CD4-positive, alpha-beta T cell treated with Interleukin-15 for 4 hours (primary cell): ENCODE measurements at places on chromosomes 11 and 22.

GRCh38 chr11:11370255-11370961 lies 17.4 kb upstream of the CSNK2A3 start:
- no peak for DNase-seq

GRCh38 chr11:92125321-92125720 lies 99.3 kb upstream of the FAT3 start:
- DNase-seq = no peak

DNA sequence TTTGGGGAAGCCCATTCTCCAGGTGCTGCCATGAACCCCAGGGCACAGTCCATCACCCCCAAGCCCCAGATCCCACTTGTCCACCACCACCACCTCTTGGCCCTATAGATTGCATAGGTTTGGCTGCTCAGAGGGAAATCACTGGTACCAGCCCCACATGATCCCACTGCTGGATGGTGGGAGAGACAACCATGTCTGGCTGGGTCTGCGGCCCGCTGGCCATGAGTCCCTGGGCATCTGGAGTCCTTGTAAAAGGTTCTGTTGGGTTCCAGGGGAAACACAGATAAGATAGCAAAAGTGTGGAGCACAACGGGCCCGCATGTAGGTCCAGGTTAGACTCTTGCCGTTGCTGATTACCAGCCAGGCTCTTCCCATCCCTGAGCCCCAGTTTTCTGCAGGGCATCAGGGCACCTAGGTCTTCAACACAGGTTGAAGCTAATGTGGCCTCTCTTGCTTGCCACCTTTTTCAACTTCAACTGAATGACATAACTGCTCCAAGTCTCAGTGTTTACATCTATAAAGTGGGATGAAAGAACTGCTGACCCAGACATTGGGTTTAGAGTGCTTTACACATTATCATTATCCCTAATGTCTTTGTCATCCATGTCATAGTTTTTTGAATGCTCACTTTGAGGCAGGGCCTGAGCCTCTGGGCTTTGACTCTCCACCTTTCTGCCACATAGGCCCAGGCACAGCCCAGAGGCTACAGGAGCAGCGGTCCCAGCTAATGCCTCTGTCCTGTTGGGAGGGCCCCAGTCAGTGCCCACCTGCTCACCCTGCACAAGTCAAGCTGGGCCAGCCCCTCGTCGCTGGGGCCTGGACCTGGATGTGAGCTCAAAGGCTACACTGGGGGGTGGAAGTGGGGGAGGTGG lies 1.0 kb upstream of the TANGO2 start:
- DNase-seq = no peak

DNA sequence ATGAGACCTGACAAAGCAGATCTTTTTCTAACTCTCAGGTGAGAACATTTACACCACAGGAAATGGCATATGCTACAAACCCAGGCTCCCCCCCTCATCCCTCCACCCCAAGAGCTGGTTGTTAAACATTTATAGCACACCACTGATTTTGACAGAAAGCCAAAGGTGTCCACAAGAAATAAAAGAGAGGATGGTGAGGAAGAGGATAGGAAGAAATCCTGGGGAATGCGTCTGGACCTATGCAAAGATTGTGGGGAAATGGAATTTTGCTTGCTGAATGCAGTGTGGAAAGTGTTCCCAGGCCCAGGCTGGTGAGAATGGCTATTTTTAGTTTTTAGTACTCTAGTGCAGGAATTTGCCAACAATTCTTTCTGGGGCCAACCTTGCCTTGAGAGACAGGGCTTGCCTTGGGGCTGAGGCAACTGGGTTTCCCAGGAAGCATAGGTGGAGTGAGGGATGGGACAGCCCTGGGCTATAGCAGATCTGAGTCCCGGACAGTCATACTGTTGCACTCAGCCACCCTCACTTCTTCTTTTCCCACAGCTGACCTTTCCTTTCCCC lies 163.9 kb downstream of the ADAMTS15 start:
- DNase-seq = no peak

DNA sequence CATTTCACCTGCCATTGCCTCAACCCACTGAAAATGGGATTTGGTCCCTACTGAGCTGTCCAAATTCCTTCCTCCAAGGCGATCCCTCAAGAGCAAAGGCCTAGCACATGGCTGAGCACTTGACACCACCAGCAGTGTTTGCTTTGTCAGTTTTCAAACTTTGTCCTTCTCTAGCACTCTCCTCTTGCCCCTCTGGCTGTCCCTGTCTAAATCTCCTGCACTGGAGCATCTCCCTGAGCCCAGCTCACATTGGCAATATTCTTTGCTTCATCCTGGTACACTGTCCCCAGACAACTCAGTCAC lies 66.6 kb upstream of the FTH1 start:
- no peak for DNase-seq

GRCh38 chr11:2390725-2391151 lies 9.8 kb upstream of the TSSC4 start:
- no peak for DNase-seq

DNA sequence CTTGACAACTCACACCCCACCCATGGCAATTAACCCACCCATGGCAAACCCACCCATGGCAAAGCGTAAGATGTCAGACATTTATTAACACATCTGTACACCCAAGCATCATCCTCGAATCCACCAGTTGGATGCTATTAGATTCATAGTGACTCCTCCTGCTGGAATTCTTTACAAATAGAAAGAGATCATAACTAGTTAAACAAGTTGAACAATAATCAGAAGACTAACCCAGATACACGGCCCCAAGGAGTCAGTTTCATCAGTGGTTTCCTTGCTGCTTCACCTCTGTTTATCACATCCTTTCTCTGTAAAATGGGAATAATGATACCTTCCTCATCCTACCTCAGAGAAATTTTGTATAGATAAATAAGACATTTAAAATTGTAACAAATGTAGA lies 5.1 kb downstream of the GTPBP1 start:
- no peak for DNase-seq

DNA sequence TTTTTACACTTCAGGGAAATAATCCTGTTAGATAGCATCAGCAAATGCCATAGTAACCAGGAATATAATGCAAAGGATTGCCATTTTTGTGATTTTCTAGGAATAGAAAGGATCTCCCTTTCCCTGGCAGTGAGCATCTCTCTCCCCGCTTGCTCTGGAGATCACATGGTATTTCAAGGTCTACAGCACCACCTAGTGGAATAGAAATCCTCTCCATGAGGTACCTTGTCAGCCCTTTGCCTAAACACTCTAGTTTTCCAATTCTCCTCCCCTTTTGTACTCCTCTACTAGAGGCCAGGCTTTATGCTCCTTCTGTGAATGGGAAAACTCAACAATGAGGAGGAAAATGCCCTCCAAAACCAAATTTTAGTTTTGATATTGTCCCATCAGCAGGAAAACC lies 78.4 kb downstream of the XRRA1 start:
- DNase-seq = peak; percentile 11

DNA sequence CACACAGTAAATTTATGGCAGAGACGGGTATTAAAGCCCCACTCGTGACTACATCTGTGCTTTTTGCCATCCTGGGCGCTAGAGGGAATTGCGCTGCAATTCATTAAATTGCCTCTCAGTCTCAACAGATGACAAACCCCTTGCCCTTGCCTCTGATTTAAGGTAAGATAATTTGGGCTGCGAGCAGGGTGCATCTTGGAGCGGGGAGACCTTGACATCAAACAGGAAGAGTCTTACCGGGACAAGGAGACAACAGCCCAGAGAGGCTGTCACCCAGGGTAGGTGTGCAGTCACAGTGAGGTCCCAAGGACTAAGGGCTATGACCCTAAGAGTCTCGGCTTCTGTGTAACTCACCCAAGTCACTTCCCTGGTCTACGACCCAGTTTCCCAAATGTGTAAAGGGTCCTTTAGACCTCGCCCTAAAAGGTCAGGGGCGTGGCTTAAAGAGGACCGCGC lies 449 bp upstream of the TOM1 start:
- DNase-seq = peak; percentile 40

GRCh38 chr11:34222030-34222429 lies 116.6 kb downstream of the NAT10 start:
- DNase-seq = no peak

- DNase-seq = no peak
Observed at GRCh38 chr22:24379536-24379935, 47.9 kb upstream of the ADORA2A start.

- DNase-seq = no peak
Observed at GRCh38 chr11:82731691-82732277, 1.9 kb downstream of the FAM181B start.
